ENCODE measurements at places on chromosomes 12 and 14.

GRCh38 chr12:123942238-123942653 lies 30.4 kb downstream of the CCDC92 start:
- DNase-seq: no peak

GRCh38 chr14:73612339-73613045 lies at the start of gene ACOT6:
Gene ACOT6 (plus strand): TSS chr14:73612517. CDS start chr14:73612572, 55 bp downstream.
- peak; percentile 50 for DNase-seq

GRCh38 chr14:65096323-65097089 lies 5.8 kb downstream of the MAX start:
- no peak for DNase-seq

DNA sequence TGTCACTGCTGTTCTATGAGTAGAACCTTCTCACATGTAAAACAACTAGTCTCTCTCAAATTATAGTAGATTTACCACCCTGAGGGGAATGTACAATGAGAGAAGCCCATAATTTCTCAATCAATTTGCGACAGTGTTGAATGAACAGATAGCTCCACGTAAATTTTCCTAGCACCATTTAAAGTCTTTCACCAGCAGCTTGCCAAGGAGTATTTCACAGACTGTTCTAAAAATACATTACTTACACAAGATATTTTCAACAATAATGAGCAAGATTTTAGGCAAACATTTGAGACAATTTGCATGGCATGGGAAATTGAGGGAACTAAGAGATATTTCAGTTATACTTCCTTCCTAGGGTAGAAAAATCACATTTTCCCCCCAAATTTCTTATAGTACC lies 151.6 kb downstream of the KICS2 start:
- no peak for DNase-seq

DNA sequence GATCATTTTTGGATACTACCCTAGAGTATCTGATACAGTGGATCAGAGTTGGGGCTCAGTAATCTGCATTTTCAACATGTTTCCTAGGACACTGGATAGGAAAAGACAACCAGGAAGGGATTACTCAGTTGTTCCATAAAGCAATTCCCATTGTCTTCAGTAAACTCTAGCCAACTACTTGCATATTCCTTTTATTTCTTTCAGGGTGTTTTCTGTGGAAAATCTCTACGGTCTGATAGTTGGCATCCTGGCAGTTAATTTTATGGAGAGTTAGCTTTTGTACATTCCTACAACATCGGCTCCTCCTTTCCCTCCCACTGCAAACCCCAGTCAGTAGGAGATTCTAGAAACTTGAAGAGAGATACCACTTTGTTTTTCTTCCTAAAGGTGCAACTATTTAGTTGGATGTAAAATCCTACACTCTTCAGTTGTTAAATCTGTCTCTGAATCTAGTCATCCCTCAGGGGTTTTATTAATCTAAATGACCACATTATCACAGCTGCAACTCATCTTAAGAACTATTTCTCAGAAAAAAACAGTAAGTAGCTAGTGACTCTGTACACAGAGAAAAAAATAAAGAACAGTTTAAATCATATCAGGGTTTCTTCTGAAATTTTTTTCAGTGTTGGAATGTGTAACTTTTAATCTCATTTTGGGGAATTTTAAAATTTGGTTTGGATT lies 103.9 kb downstream of the PDE3A start:
- DNase-seq: no peak

DNA sequence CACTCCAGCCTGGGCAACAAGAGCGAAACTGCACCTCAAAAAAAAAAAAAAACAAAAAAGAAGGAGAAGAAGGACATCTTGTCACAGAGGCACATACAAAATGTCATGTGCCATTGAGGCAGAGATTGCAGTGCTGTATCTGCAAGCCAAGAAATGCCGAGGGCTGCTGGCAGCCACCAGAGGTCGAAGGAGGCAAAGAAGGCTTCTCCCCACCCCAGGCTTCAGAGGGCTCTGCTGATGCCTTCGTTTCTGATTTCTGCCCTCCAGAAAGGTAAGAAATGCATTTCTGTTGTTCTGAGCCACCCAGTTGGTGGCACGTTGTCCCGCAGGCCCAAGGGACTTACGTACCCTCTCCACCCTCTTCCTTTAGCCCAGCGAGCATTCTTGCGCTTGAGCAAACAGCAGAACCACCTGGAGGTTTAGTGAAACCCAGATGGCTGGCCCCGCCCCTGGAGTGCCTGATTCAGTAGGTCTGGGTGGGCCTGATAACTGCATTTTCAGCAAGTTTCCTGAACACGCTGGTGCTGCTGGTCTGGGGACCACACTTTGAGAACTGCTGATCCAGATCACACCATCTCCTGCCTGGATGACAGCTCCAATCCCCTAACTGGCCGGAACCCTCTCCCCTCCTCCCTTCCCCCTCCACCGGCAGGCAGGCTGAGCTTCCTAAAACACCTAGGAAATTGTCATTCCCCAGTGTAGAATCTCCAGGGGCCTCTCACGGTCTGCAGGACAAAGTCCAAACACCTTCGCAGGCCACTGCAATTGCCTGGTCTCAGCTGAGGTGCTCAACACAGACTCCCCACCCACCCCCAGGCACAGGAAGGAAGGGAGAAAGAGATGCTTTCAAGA lies 21.1 kb upstream of the SCARB1 start:
- no peak for DNase-seq

GRCh38 chr14:72563676-72564075 lies 330.2 kb downstream of the DPF3 start:
- no peak for DNase-seq

- DNase-seq: no peak
Observed at GRCh38 chr12:27524839-27525753, 1.1 kb downstream of the PPFIBP1 start.

GRCh38 chr12:116958402-116959197 lies 47.9 kb downstream of the FBXW8 start:
- DNase-seq: no peak

GRCh38 chr14:90610346-90611040 lies 205.7 kb downstream of the TTC7B start:
- no peak for DNase-seq

DNA sequence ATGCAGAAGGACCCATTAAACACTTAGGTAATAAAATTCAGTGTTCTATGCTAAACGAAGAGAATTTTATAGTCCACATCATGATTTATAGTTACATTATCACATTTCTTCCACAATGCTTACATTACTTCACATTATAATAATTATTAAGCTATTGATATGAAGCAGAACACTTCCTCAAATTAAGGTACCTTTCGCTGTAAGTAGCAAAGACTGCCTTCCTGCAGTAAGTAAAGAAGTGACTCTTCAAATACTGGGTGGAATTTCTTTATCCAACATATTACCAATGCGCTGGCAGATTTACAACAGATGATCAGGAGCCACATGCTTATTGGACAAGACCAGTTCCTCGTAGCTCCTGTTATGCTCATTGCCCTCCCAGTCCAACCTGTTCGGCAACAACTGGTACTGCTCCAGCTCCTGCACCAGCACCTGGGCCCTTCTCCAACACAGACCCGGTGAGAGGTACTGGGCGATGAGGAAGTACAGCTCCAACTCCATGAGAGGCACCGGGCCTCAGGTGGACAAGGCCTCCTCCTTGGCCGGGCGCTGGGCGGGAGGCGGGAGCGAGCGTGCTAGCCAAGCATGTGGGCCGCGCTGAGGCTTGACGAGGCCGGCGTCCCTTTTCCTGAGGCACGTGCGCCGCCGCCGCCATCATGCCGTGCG lies 210.7 kb upstream of the ATP2B1 start:
- DNase-seq: no peak

- no peak for DNase-seq
Observed at GRCh38 chr14:66495218-66496098, 9.3 kb downstream of the CCDC196 start.

DNA sequence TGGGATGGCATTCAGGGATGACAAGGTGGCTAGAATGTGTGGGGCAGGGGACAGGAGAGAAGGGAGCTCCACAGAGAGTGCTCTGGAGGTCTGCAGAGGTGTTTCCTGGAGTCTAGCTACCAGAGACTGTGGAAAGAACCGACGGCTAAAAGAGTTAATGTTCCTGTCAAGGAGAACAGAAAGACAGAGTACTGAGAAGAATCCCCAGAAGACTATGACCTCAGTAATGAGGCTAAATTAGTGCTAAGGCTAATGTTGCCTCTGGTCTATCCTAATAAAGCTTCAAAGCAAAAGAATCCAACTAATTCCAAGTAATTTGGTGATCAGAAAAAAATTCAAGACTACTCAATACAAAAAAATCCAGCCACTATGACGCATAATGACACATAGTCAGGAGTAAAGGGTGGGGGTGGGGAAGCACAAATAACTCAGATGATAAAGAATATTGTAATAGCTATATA lies 44.7 kb downstream of the FERMT2 start:
- DNase-seq: no peak

DNA sequence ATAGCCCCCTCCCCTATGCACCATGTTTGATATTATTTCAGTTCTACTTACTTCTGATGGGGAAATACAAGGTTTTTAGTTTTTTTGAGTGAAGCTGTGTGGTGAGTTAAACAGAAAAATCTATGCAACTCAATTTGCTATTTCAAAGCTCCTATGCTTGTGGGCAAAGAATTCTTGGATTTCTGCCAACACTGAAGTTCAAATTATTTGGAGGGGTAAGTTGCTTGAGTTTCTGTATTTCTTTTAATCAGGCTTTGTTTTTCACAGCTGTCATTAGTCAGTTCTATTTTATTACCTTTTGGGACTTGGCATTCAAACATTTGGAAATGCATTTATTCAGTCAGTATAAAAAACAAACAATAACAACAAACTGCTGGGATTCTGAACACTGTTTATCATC lies 407.5 kb upstream of the MGAT4C start:
- DNase-seq: no peak

DNA sequence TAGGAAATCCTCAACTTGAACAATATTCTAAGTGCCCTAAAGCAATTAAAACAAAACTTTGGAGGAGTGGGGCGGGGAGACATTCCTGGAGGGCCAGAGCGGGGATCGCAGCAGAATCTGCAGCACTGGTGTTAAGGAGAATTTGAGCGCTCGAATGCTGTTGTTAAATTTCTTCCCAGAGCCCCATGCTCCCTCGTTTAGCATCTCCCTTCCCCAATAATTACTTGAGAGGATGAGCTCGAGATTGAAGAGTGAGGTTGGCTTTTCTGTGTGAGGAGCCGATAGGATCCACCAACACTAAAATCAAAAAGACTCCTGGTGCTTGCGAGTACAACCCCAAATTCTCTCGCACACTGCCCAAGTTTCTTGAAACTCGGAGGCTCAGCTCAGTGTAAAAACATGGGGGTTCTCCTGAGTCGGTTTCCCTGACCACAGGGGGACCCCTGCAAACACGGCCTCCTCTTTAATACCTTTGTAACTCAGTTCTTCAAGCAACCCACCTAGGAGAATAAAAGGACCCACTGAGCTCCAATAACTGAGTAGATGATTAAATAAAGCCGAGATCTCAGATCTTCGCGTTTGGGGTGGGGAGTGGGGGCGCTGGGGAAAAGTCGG lies 10.2 kb upstream of the FOXG1 start:
- DNase-seq: no peak

DNA sequence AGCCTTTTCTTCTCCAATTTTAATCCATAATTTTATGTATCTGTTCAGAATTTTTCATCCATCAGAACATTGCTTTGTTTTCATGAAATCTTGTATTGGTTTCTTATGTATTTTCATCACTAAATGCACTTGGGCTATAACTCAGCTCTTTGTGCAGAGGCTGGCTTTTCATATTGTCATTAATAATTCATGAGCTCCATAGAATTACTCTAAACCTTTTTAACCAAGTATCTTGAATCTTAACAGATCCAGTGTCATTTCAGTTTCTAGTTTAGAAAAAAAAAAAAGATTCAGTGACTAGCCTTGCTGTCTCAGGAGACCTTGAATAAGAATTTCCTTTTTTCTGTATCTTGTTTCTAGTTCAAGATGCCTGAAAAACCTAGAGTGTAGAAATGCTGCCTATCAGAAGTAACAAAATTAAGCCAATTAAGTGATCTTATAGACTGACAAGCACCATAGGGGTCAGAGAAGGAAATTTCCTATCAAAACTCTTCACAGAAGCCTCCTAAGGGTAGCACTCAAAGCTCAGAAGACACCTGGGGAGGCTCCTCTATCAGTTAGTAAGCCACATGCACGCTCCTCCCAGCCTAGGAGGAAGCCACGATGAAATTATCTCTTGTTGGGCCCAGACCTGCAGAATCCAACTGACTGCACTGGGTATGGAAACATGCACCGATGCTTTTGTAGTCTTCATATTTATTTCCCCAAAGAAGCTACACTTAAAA lies 163.4 kb downstream of the KICS2 start:
- no peak for DNase-seq

DNA sequence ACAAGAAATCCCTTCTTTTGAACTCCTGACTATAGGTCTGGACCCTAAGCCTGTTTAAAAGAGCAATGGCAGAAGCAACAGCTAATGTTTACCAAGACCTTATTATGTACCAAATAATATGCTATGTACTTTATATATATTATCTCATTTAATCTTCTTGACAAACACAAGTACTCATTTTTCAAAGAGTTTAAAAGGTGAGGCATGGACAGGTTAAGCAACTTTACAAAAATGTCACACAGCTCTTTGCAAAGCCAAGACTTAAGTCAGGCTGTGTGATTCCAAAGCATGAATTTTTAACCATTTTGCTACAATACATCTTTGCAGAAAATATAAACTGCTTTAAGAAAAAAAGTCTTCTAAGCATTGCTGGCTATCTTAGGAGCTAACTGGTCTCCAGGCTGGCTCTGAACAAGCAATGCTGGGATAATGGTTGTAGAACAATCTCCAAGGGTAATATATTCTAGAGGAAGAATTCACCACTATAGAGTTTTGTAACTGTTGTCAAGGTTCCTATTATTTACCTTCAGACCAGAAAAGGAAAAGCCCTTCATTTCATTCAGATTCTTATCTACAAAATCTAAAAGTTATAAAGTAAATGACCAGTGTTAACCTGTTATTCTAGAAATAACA lies 22.1 kb downstream of the SYNJ2BP start:
- no peak for DNase-seq

GRCh38 chr12:74490390-74491064 lies 47.1 kb upstream of the ATXN7L3B start:
- no peak for DNase-seq

DNA sequence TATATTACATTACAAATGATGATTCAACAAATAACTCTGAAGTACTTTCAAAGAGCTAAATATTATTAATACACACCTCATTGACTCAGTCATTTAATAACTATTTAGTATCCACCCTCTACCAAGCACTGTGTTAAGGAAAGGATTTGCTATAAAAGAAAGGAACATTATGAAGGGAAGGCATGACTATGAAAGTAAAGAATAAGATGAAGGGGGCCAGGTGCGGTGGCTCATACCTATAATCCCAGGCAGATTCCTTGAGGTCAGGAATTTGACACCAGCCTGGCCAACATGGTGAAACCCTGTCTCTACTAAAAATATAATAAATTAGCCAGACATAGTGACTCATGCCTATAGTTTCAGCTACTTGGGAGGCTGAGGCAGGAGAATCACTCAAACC lies 107.9 kb downstream of the PLCZ1 start:
- no peak for DNase-seq
